ENCODE measurements at places on chromosomes 2 and 18.

- no peak for DNase-seq
Observed at GRCh38 chr2:240340361-240340761, 95.1 kb upstream of the GPC1 start.

- no peak for DNase-seq
Observed at GRCh38 chr2:144669196-144669987, 149.5 kb upstream of the ZEB2 start.

DNA sequence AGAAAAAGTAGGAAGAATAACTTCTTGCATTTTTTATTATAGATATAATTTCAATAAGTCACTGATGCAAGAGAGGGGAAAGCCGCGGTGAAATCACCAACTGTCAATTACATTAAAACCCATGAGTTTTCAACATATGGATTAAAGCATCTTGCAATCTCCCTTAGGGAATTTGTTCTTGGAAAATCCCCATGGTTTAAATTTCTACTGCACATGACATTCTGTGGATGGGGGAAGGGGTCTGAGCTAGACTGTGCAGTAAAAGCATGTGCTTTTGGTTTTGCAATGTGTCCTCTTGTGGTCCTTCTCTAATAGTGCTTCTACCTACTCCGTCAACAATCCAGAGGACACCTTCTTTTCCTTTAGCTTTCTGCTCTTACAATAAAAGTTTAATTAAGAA, 894.0 kb downstream of the DCDC2C start:
- no peak for DNase-seq

DNA sequence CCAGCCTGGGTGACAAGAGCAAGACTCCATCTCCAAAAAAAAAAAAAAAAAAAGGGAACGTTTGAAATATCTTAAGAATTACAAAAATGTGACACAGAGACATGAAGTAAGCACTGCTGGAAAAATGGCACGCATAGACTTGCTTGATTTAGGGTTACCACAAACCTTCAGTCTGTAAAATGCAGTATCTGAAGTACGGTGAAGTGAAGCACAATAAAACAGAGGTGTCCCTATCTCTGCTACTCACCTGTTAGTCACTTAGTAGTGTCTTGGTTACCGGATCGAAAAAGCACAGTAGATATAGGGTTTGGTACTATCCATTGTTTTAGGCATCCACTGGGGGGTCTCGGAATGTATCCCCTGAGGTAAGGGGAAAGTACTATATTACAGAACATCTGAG, 11.6 kb upstream of the GREB1L start:
- peak; percentile 25 for DNase-seq

DNA sequence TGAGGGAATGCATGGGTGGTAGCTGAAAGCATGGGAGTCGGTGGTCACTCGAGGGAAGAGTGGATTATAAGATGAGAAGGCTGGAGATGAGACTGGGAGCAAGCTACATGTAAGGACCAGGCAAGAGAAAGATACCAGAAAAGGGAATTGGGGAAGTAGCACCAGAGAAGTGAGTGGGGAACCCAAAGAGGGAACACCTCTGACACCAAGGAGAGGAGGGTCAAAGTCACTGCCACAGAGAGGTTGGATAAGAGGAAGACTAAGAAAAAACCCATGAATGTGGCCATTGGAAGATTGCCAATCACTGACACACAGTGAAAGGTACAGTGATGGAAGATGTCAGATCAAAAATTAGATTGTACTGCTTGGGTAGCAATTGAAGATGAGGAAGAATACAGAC, 473.9 kb downstream of the BCL11A start:
- DNase-seq: no peak

DNA sequence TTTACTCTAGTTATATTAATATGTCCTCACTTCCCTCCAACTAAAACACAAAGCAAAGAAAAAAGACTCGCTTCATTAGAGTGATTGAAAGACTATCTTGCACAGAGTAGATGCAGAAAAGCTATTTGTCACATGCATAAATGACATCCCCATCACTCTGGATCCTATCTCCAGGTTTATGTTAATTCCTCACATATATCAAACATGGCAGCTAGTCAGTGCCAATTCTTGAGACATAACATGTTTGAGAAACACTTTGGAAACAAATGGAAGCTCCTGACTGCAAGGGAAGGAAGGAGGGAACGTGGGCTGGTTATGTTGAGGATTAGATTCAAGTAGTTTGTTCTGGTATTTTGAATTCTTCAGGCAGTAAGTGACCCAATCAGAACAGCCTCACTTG, 89.8 kb upstream of the BCL2L11 start:
- DNase-seq: no peak

GRCh38 chr2:199446996-199447576, 10.7 kb downstream of the SATB2 start:
- no peak for DNase-seq

DNA sequence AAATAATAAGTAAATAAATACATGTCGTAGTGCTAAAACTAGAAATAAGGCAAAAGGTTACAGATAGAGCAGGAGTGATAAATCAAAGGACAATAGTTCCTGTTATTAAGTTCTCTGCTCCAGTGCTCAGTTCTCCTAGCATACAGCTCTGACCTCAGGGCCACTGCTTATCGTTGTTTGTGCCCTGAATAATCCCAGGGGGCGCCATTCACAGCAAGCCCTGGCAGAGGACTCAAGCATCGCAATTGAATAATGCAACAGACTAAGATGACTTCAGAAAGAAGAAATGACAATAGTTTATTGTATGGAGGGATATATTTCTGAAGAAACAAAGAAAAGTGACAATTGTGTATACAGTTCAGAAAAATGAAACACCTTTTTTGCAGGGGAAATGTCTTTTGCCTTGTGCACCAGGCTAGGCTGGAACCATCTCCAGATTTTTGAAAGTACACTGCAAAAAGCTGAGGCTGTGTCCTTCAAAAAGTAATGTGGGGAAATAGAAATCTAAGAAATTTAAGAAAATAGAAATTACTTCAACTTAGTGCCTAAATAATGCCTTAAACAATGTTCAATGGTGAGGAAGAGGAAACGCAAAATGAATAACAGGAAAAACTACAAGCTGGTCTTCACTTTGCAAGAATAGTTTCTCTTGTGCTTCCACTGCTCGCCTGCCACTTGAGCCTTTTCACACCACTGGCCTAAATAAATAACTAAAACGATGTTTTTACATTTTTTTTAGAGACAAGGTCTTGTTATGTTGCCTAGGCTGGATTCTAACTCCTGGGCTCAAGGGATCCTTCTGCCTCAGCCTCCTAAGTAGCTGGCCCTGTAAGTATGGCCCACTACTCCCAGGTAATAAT, 19.0 kb upstream of the CCNYL1 start:
- no peak for DNase-seq

DNA sequence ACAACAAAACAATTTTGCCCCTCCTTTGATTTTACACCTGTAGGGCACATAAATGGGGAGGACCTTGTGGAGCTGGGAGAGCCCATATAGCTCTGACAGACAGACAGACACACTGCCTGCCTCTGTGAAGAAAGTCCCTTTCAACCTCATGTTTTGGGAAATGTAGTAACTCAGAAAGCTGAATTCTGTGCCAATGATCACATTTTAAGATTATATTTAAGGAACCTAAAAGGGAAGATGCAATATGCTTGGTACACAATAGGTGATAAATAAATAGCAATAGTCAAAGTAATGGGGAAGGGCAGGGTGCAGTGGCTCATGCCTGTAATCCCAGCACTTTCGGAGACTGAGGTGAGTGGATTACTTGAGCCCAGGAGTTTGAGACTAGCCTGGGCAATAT, 446.4 kb upstream of the ID2 start:
- DNase-seq: no peak

- no peak for DNase-seq
Observed at GRCh38 chr2:186718903-186719302, 25.0 kb downstream of the FAM171B start.

DNA sequence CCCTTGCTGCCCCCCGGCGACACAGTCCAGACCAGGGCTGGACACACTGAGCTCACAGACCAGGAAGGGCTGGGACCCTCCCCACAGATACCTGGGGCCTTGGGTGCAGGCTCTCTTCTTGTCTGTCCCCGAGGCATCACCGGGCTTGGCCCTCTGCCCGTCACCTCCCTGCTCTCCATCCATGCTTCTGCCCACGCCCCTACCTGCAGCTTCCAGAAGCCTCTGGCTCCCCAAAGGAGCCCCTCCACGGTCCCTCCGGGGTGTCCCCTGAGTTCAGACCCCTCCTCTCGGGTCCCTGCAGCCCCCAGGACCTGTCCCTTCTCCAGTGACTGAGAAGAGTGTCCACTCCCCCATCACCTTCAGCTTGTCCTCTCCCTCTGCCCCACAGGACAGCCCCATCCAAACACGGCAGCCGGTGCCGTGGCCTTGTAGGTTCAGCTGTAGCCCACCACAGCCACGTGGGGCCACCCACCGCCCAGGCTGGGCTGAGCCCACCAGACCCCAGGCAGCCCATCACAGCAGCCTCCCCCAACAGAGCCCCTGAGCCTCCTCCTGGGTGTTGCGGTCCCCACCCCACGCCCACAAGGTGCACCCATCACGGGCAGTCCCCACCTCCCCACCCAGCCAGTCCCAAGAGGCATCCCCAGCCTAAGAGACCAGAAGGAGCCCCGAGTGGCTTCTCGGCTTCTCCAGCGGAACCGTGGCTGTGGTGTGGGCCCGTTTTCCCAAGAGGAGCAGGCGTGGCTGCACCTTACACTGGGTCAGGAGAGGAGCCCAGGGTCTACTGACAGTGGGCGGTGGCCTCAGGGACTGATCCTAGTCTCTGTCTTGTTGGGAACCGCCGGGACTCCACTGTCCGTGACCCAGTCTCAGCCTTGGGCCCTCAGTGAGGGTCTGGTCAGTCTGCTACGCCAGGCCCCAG, 53.1 kb downstream of the RAMP1 start:
- no peak for DNase-seq

DNA sequence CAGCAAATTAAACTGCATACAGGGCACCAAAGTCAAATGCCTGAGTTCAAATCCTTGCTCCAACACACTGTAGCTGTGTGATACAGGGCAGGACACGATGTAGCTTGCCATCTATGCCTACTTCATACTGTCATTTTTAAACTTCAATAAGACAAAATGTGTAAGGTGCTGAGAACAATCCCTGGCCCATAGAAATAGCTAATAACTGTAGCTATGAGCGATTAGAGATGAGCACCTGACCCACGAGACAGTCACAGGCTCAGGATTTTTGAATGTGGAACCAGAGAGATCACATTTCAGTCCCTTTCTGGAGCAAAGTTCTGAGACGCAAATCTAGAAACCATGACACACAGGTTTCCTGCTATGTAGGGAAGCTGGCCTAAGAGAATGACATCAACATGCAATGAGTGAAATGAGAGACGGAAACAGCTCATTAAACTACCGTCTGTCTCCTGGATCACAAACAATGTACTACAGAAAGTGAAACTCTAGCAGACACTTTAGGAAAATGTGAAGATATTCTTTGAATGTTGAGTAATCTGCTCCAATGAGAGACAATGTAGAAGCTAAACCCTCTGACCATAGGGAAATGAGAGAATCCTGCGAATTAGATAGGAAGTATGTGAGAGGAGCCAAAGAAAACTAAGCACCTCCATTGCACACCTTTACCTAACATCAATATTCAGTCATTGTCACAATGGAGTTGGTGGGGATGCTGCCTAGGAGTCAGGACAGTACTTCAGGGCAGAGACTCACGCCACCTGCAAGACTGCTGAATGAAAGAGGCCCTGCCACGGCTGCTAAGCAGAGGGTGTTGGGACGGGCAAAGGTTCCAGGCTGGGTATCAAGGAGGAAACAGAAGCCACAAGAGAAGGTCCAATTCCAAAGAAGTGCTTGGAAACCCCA, 25.5 kb downstream of the B4GALT6 start:
- DNase-seq: peak; percentile 38

GRCh38 chr2:227862741-227863588, 8.5 kb upstream of the DAW1 start:
- DNase-seq: peak; percentile 85

DNA sequence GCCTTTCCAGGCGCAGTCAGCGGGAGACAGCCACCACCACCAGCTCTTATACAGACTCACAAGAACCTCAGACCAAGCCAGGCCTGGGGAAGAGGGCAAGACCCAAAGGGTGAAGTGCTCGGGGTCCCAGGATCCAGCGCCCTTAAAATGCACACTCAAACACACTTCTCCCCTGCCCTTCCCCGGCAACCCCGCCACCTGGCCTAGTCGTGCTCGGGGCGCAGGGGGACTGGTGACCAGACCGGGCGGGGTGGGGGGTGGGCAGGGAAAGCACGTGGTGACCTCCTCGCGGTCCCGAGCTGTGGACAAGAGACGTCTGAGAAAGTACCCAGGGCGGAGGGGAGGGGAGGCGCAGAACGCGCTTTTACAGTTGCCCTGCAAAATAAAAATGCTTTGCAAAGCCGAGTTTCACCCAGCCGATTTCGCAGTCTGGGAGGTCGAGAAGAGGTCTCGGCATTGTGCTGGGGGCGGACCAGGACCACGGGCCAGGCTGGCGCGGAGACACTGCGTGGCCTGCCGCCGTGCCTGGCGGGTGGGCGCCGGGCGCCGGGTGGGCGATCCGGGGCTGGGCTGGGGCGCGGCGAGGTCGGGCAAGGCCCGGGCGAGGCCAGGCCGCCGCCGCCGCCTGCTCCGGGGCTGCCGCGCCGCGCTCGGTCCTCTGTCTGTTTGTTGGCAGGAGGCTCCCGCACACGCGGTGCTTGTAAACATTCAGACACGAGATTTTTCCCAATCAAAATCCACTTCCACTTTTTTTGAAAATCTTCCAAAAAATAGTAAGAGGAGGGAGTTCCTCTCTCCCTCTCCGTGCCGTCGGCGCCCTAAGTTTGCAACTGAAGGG, 2.0 kb downstream of the BCL11A start:
- DNase-seq: peak; percentile 35

GRCh38 chr2:60025496-60025895, 528.0 kb downstream of the BCL11A start:
- DNase-seq: no peak

- DNase-seq: no peak
Observed at GRCh38 chr2:50902365-50902764, 129.6 kb downstream of the NRXN1 start.

DNA sequence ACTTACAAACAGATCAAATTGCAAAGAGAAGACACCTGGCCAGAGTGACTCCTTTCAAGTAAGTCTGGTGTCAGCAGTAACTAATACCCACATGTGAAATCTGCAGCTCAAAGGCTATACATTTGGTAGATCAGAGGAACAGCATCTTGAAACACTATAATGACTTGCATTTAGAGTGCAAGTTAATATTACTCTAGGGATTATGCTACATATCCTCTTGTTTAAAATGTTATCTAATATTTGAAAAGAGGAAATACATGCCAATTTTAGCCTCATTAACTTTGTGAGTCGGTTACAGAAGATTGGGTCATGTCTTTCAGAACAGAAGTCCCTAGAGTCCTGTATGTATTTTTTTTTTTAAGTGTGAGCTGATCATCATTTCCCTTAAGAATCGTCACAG, 15.2 kb downstream of the LANCL1 start:
- DNase-seq: no peak

DNA sequence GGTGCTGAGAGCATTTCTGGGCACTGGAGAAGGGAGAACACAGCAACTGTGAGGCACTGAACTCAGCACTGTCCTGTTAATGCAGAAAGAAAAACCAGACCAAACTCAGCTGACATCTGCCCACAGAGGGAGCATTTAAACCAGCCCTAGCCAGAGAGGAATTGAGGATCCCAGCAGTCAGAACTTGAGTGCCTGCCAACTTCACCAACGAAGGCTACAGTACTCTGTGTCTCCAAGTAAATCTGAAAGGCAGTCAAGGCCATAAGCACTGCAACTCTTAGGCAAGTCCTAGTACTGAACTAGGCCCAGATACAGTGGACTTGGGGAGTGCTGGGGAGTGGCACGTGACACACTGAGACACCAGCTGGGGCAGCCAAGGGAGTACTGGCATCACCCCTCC, 176.2 kb upstream of the ZC3H15 start:
- peak; percentile 11 for DNase-seq

GRCh38 chr18:13366541-13366940, 148.0 kb downstream of the LDLRAD4 start:
- DNase-seq: no peak

GRCh38 chr2:236061899-236062298, 106.3 kb downstream of the GBX2 start:
- DNase-seq: no peak

Data from astrocyte (in vitro differentiated cells and primary cell).